ENCODE measurements at places on chromosomes 4 and X.

DNA sequence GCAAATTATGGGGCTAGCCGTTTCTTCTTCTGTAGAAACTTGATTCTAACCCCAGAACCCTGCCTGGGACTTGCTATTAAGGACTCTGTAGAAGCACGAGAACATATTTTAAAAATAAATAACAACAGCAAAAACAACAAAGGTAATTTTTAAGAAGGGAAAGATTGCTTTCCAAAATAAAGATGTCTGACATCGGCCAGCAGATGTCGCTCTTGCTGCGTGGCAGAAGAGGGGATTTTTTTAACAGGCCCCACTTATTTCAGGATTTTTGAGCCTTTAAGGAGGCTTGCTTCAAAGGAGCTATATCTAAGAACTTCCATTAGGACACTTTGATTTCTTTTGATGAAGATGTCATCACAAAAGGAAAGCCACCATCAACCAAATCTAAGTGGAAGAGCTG lies 62.8 kb upstream of the EGFL6 start:
- peak; percentile 81 for DNase-seq

- no peak for DNase-seq
Observed at GRCh38 chr4:84511703-84512102, 12.6 kb upstream of the NKX6-1 start.

DNA sequence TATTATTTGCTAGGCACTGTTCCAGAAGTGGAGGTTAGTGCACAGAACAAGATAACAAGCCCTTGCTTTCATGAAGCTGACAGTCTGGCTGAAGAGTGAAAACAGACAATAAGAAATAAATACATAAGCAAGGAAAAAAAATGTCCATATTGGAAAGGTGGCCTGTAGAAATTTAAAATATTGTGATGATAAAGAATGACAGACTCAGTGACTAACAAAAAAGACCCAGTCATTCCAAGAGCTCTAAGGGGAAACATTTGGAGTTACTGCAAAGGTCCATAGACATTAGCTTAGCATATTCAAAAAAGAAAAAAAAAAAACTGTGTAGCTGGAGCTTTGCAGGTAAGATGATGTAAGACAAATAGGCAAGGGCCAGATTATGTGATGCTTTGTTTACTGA lies 1.0 kb upstream of the ANTXR2 start:
- no peak for DNase-seq

DNA sequence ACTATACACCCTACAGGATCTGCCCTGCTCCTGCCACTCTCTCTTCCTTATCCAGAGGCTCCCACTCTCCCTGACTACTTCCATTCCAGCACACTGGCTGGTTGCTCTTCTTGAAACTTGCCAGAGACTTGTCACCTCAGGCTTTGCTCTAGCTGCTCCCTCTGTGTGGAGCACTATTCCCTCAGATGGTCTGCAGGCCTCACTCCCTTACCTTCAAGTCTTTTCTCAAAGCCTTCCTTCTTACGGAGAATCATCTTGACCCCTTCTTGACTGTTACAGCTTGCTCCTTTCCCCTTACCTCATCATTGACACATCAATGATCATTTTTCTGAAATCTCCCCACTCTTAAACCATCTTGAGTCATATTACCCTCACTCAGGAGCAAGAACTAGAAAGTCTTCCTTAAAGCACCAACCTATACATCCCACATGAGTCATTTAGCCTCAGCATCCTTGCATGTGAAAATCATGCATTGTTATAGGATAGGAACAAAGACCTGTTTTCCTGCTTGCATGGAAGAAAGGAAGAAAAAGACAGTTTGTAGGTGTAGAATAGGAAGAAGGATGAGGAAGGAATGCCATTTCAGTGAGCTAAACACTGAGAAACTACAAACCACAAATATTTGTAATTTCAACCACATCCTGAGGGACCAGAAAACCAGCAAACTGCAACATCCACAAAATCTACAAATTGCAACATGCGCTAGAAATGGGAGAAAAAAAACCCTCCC lies 55.7 kb downstream of the ANTXR2 start:
- peak; percentile 78 for DNase-seq

- peak; percentile 20 for DNase-seq
Observed at GRCh38 chrX:40552768-40553167, 28.0 kb upstream of the ATP6AP2 start.

- no peak for DNase-seq
Observed at GRCh38 chr4:76535603-76536372, 100.8 kb downstream of the SHROOM3 start.

DNA sequence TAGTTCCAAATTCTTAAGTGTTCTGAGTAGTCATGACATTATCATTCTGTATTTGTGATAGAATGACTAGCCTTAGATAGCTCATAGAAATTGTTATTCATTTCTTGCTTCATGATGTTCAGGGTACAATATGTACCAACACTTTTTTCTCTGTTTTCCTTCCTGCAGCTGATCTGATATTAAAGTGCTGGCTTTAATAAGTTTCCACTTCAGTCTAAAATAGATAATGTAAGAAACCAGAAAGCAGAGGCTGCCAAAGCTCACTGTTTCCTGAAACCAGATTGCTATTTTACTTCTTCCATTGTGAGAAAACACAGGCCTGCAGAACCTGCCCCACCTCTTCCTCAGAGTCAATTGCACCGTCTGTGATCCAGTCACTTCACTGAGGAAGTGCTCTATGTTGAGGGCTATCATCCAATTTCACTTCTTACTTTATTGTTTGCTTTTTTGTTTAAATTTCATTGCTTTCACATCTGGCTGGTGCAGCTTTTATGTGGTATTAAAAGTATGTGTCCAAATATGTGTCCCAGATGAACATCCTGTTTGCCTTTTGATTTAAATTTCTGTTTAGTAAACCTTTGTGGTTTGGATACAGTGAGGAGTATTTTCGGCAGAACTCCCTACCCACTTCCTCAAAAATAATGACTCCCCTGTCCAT lies 652.1 kb downstream of the ANKRD50 start:
- DNase-seq = peak; percentile 68

GRCh38 chr4:42655921-42656678 lies 805 bp downstream of the ATP8A1 start:
- DNase-seq = peak; percentile 31

GRCh38 chr4:148443512-148444295 lies 1.5 kb upstream of the NR3C2 start:
- peak; percentile 44 for DNase-seq

- DNase-seq = peak; percentile 40
Observed at GRCh38 chrX:123481913-123482851, 250.7 kb downstream of the THOC2 start.
